ENCODE measurements at places on chromosomes 2 and 18. TPM values are rescaled to one million over a fixed set of nuclear protein-coding genes. Genes with fewer than 3 reads are reported as not detected.
A peak's percentile ranks its signal among the peaks of the same experiment; 100 is the strongest.

- no peak for DNase-seq
These were observed 33.9 kb downstream of the CCDC138 start for GRCh38 chr2:108820482-108820881.

DNA sequence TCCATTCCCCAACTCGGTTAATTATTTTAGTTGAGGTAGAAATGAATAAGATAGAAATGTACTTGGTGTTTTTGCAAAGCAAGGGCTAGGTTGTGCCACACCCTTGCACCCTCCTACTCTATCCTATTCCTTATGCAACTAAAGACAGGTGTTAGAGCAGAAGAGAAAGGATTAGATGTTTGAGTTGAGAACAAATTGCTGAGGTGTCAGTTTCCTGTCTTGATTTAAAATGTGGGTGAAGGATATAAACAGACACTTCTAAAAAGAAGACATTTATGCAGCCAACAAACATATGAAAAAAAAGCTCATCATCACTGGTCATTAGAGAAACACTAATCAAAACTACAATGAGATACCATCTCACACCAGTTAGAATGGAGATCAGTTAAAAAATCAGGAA, 1256.2 kb downstream of the CNTNAP5 start:
- DNase-seq, result no peak

The TFCP2L1 gene
- 0.78 TPM for total RNA-seq

The CCDC148 gene
- total RNA-seq, result 4.6 TPM

- DNase-seq, result no peak
These were observed 373.1 kb upstream of the SYT4 start for GRCh38 chr18:43650426-43650825.

DNA sequence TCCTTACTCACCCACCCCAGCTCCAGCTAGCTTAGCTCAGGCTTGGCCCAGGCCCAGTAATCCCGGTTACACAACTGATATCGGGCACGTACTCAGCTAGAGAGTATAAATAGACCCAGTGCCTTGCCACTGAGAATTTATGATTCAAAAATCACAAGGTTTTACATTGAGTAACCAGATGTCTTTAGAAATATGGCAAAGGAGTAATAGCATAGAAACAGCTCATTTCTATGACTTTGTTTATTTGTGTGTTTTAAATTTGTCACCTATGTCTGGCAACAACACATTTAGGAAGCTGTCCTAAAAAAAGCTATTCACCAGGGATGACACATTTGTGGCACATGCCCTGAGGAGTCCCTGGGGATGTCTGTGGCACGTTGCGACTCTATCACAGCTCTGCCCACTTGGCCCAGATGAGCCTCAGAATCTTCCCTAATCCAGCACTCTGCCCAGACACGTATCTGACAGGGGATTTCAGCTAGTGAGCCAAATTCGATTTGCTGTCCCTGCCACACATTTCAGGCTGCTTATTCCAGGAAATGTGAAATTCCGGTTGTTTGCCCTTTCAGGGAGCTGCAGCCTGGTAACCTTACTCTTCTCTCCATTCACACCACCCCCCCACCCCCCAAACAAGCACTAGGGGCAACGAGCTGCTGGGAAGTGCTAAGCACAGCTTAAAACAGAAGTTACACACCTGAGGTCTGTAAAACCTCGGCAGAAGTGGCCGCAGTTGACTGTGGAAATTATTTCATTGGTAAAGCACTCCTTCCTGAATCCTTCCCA, 85.4 kb upstream of the ZCCHC2 start:
- no peak for DNase-seq

- no peak for DNase-seq
These were observed 26.8 kb downstream of the DIS3L2 start for GRCh38 chr2:231988179-231988866.

DNA sequence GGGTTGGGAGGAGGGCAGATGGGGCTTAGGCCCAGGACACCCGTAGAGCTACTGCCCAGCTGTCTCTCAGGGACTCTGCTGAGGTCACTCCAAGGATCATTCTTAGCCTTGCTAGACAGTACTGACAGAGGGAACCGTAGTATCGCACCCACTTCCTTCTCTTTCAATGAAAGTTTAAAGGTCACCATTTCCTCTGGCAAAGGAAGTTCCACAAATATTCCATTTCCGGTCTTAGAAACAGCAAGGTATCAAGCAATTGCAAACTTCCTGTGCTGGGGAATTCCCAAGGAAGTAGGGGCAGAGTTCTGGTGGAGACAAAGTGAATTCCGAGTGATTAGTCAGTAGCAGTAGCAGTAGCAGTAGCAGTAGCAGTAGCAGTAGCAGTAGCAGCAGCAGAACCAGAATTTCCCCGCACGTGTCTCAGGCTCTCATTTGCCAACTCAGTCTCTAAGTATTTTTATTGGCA, 24.7 kb downstream of the IL1B start:
- DNase-seq, result no peak

The SERPINE2 gene
- total RNA-seq, result 25.1 TPM

The MEMO1 gene
- 52.3 TPM for total RNA-seq

GRCh38 chr2:173401716-173402326, 47.1 kb downstream of the CDCA7 start:
- no peak for DNase-seq

DNA sequence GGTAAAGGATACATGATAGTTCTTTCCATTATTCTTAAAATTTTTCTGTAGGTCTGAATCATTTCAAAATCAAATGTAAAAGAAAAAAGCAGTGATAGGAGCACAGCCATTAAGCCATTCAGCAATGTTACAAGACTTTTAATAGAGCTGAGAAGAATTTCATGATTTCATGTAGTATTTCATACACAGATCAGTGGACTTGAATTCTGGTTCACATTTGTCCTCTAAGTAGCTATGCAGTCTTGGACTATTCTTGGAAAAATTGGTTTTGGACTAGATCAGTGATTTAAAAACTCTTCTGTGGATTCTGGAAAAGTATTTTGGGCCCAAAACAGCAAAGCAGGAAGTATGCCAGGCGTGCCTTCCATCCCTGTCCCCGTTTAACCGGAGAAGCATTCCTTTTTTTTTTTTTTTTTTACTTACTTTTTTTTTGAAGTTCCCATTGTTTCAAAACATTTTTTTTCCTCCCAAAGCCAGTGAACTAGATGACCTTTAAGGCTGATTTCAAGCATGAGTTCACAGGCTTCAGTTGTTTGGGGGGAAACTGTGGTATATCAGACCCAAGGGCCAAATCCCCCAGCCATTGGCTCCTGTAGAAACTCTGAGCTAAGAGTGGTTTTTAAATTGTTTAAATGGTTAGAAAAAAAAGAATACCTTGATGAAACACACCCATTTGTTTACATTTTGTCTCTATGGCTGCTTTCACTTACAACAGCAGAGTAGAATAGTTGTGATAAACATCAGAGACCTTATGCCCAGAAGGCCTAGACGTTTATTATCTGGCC, 17.5 kb upstream of the POLI start:
- DNase-seq, result no peak

The DNAH6 gene
- 5.5 TPM for total RNA-seq

DNA sequence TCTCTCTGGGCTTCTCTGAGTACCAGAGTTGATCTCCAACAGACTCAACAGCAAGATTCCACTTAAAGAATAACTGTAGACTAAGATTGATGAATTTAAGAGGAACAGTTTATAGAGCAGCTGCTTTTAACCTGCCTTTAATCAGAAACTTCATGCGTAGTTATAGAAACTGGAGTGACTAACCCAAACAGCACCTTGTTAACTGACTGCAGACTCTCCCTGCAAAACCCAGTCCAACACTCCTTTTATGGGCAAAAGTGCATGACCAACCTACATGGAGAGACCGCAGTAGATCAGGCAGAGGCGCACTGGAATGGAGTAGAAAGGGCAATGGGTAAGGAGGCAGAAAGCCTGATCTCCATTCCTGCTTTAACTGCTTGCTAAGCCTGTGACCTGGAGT, 110.6 kb downstream of the NRP2 start:
- no peak for DNase-seq

- peak; percentile 86 for DNase-seq
These were observed 1.5 kb upstream of the IRS1 start for GRCh38 chr2:226800941-226801784.

GRCh38 chr2:178787934-178788333, 19.3 kb downstream of the TTN start:
- DNase-seq, result no peak

The B3GNT7 gene
- total RNA-seq, result 6.5 TPM

The CD8B gene
- total RNA-seq, result not detected

The SMIM21 gene
- total RNA-seq, result not detected

GRCh38 chr2:2931318-2932075, 446.1 kb downstream of the EIPR1 start:
- no peak for DNase-seq

- DNase-seq, result no peak
These were observed 43.3 kb downstream of the PLB1 start for GRCh38 chr2:28539118-28539541.

DNA sequence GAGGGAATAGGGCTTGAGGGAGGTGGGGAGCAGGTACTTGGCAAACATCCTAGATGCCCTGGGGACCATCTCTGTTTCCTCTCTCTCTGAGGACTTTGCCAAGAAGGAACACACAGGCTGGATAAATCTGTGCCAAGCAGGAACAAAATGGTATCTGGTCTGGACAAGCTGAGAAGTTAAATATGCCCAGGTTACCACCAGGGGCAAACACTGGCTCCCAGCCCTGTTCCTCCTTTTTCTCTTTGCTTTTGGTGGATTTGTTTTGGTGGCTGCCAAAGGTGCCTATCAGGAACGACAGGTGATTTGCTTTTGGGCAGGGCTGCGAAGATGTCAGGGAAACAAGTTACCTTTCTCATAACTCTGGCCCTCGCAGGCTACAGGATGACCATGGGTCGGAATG, 227.5 kb upstream of the SMAD2 start:
- DNase-seq, result no peak

The INO80B gene
- 51.0 TPM for total RNA-seq

DNA sequence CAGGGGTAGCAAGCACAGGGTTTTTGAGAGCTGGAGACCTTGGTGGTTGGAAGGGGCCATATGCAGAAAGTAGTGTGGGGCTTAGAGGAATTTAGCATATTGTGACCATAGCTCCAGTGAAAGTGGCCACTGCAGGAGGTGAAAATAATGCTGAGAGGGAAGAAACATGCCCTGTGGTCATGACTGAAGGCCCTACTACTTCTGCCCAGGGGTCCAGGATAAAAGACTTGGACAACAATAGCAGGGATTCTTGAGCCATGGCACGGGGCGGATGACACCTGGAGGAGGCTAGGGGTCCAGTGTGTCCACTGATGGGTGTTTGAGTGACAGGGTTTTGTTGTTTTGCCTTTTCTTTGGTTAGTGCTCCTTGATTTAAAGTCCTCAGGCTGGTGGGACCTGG, 694.6 kb downstream of the CPS1 start:
- DNase-seq, result no peak

- no peak for DNase-seq
These were observed 10.0 kb downstream of the FAP start for GRCh38 chr2:162233197-162233596.

DNA sequence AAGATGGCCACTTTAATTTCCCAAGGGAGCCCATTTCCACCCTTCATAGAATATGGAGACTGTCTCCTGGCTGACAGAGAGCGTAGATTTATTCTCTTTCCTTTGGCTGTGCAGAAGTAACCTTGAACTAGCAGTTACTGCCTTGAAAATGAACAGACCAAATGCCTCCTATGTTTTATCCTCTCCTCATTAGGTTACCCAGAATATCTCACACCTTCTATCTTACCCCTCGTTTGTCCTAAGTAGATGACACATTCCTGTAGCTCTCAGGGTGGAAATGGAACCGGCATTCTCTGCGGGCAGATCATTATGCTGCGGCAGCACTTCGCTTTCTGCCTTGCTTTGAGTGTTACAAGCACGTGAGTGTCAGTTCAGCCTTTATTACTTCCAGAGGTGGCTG, 336.5 kb downstream of the DCDC2C start:
- DNase-seq, result no peak

The ATP5MC3 gene
- 185 TPM for total RNA-seq

The TRIM43 gene
- total RNA-seq, result not detected

GRCh38 chr18:22536558-22536957, 118.8 kb upstream of the CTAGE1 start:
- no peak for DNase-seq

DNA sequence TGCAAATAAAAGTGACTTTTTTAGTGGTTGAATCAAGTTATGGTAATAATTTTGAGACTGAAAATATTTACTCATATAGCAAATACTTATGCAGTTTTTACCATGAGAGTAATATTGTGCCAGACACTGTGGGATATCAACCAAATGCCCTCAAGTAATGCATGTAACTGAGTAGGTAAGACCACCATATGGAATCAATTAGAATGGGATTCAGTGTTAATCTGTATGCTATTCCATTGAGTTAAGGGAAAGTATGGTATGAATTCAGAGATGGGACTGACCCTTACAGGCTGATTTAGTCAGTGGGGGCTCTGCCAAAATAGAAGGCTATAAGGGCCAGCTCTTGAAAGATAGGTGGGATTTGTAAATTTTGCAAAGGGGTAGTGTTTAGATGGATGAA, 131.6 kb downstream of the CCDC85A start:
- no peak for DNase-seq

DNA sequence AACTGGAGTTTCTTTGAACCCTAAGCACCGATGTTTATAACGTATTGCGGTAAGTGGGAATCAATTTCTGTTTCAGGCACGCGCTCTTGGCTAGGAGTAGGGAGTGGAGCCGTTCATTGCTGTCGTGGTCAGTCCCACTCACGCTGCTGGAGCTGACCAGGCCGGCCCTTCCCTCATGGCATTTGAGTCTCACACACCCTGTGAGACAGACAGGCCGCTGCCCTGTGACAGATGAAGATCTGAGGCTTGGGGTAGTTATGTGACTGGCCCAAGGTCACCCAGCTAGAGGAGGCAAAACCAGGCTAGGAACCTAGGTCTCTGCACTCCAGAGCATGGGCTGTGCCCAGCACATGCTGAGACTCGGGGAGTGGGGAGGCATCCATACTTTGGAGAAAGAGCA, 2.9 kb upstream of the CIDEA start:
- no peak for DNase-seq

The ASXL3 gene
- total RNA-seq, result 23.0 TPM

- no peak for DNase-seq
These were observed 12.0 kb downstream of the STK17B start for GRCh38 chr2:196159221-196159892.

- no peak for DNase-seq
These were observed 723.1 kb downstream of the TMEM182 start for GRCh38 chr2:103484906-103485305.

The SLC30A3 gene
- total RNA-seq, result not detected

GRCh38 chr18:8882632-8883408, 177.5 kb downstream of the MTCL1 start:
- DNase-seq, result no peak

The BMP10 gene
- not detected for total RNA-seq

The LONRF2 gene
- 8.4 TPM for total RNA-seq

DNA sequence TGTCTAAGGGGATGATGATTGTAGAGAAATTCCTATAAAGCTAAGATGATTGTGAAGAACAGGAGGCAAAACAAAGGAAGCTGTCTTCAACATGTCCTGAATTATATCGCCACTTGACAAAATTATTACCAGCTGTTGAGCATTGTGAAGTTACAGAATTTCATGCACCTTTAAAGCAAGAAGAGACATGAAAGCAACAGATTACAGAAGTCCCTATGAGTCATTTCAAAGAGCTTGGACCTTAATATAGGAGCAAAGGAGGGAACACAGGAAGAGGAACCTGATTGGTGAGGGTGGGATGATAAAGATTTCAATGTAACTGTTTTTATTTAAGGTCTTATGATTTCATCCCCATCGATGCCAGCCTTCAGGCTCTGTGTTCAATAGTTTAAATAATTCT, 526.9 kb upstream of the HNMT start:
- DNase-seq, result no peak
